ENCODE measurements at places on chromosomes 6 and 20.

- no peak for DNase-seq
These were observed 100.6 kb upstream of the EMILIN3 start for GRCh38 chr20:41467220-41467619.

- DNase-seq = no peak
These were observed 61.4 kb downstream of the CARMIL1 start for GRCh38 chr6:25340431-25341202.

- no peak for DNase-seq
These were observed 919.6 kb upstream of the MAP3K7 start for GRCh38 chr6:91506509-91506908.

DNA sequence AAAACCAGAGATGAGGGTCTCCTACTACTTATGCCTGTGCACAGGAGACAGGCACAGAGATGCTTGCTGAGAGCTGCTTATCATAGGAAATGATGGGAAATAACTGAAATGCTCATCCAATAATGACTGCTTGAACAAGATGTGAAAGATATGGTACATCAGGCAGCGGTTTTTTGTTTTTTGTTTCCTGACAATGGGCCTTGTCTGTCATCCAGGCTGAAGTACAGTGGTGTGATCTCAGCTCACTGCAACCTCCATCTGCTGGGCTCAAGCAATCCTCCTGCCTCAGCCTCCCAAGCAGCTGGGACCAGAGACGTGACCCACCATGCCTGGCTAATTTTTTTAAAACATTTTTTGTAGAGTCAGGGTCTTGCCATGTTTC lies 1.2 kb upstream of the RIPOR3 start:
- no peak for DNase-seq

GRCh38 chr20:57392512-57393271 lies 1.5 kb downstream of the RBM38 start:
- peak; percentile 60 for DNase-seq

Data from ascending aorta (tissue), 2 donors.